ENCODE measurements at places on chromosomes 5 and 9.

- DNase-seq, result no peak
Observed at GRCh38 chr5:149727336-149728035, 2.6 kb upstream of the PPARGC1B start.

GRCh38 chr5:58890701-58891085 is 307.8 kb downstream of the RAB3C start:
- DNase-seq, result no peak

- DNase-seq, result no peak
Observed at GRCh38 chr9:133262226-133262625, 12.8 kb downstream of the ABO start.

DNA sequence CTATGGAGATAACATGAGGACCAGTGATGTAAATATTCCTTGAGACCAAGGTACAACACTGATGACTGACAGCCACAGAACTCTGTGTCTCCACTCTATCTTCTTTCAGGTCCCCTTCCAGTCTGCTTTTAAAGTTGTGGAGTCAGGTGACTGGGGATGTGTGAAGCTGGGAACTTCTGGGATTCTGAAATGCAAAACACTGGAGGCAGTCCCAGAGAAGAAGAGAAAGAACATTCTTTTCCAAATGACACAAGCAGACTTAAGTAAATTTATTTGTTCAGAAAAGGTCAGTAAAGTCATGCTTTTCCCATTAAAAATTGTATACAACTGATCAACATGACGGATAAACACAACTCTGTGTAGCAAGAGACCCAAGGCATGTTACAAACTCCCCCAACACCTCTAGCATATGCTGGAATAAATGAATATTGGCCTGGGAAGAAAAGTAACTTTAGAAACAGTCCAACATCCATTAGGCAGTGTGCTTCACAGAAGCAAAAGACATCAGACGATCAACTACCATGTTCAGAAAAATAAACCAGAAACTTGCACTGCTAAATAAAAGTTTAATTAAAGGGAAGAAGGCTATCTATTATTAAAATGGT is 92.4 kb upstream of the IFNK start:
- DNase-seq, result no peak

- DNase-seq, result no peak
Observed at GRCh38 chr9:121835587-121836365, 184.3 kb downstream of the DAB2IP start.

DNA sequence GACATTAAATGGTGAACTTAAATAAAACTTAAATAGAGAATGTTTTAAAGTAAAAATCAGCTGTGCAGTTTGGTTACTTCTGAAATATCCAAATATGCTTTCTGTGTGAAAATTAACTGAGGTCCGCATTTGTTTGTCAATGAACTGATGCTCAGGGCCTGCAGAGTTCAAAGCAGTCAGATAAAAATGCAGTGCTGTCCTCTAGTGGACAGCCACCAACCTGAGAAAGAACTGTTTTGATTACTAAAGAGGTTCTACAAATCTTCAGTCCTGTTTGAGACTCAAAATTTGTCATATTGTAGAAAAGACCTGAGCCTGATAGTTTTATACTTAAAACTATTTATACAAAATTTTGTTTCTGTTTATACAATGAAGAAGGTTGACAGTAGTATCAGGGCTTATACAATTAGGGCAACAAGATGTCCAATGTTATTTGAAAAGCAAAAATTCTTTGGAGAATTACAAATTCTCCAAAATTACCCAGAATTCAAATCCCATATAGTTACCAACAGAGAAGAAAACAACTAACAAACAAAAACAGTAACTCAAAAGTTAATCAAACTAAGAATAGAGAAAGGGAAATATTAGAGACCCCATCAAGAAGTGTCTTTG is 232.3 kb upstream of the TBCA start:
- no peak for DNase-seq

- no peak for DNase-seq
Observed at GRCh38 chr9:113952676-113953075, 76.6 kb downstream of the ZNF618 start.

GRCh38 chr9:105711867-105712266 is 17.5 kb downstream of the TMEM38B start:
- no peak for DNase-seq

All from stimulated activated CD4-positive, alpha-beta T cell treated with anti-CD3 and anti-CD28 coated beads, Interleukin-1b, Interleukin-23, amount 100 ng/mL, for 1 hour (primary cell).